ENCODE measurements at places on chromosomes 13 and 19.

- DNase-seq = no peak
Observed at GRCh38 chr13:31903111-31903815, 128.3 kb upstream of the FRY start.

DNA sequence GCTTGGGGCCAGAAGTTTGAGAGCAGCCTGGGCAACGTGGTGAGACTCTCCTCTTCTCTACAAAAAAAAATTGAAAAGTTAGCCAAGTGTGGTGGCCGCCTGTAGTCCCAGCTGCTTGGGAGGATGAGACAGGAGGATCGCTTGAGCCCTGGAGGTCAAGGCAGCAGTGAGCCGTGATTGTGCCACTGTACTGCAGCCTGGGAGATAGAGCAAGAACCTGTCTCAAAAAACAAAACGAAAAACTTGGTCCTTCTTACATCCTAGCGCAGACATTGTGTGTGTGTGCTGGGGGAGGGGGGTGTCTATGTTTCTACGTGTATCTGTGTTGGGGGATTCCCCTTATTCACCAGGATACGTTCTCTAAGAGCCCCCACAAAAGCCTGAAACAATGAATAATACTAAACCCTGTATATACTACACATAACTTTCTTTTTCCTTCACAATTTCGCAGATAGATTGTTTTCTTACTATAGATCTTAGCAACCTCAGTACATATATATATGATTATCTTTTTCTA is 7.9 kb downstream of the AXL start:
- no peak for DNase-seq

DNA sequence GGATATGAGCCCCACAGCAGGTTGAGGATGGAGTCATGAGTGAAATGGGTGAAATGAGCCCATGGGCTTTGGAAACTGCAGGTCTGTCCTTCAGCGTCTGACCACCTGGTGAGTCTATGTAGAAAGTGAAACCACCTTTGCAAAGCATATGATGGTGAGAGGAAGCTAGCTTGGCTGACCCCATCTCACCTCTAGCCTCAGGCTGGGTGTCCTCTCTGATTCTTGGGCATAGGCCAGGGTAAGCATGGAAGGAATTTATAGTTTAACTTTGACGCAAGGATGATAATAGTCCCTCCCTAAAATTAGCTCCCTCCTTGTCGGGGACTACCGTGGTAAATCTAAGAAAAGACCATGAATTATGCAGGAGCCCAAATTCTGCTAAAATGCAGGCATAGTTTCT is 16.8 kb upstream of the PSG9 start:
- no peak for DNase-seq

DNA sequence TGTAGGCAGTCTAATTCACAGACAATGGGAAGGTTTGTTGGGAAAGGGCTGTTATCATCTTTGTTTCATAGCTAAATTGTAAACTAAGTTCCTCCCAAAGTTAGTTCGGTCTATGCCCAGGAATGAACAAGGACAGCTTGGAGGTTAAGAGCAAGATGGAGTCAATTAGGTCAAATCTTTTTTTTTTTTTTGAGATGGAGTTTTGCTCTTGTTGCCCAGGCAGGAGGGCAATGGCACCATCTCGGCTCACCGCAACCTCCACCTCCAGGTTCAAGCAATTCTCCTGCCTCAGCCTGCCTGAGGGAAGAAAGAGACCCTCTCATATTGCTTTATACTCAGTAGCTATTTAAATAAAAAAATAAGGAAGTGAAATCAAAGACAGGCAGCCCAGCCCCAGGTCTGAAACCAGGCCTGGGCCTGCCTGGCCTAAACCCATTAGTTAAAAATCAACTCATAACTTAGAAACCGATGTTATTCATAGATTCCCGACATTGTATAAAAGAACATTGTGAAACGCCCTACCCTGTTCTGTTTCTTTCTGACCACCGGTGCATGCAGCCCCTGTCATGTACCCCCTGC is 297.4 kb upstream of the SGCG start:
- no peak for DNase-seq

DNA sequence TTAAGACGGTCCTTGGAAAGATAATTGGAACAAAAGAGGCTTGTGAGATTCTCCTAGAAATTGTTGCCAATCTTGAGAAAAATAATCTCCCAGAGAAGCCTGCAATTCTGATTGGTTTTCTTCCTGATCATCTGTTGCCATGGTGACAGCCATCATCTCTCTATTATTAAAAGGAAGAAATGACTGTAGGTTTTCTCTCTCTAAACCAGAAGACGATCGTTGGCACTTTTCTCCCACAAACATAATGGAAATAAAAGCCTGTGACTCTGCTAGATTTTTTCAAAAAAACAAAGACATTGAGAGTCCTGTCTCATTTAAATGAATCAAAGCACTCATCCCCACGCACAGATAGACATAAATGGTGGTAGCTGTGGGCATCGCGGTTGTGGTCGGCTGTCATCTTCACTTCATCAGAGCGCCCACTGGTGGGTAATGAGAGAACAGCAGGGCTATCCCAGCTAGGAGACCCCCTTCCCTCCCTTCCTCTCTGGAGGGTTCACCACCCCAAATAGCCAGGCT is 21.7 kb upstream of the CALM3 start:
- DNase-seq = no peak

DNA sequence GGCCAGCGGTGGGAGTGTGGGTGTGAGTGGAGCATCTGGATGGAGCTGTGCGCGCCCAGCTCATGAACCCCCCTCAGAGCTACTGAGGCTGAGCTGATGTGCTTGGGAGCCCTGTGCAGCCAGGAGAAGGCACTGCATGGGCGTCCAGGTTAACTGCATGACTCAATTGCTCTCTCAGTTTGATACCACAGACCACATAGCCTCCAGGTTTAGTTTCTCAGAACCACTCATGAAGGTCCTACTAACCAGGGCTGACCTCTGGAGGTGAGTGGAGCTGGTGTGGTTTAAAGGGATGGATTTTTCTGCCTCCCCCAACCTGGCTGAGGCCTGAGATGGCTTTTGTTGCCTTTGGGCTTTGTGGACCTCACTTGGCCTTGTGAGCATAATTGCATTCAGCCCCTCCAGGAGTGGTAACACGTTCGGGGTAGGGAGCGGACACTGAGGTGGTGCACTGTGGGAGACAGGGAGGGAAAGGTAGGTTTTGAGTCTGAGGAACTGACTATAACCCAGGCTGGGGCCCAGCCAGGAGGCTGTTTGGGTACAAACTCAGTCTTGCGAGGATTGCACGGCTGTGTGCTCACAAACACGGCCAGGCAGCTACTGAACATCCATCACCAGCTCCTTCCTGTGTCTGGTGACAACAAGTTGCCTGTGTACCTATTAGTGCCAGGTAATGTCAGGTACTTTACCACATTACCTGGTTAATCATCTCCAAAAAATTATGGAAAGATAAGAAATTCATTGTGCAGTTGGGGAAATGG is 97.5 kb downstream of the RGCC start:
- DNase-seq = no peak

- no peak for DNase-seq
Observed at GRCh38 chr19:535017-535835, 3.7 kb downstream of the CDC34 start.

GRCh38 chr19:58033741-58034476 is at the start of gene ZSCAN1:
Gene ZSCAN1 (plus strand): TSS chr19:58034025. CDS start chr19:58037837, 3,812 bp downstream.
- DNase-seq = peak; percentile 70

GRCh38 chr19:35346193-35347052 is 1.3 kb upstream of the FFAR1 start:
- no peak for DNase-seq

DNA sequence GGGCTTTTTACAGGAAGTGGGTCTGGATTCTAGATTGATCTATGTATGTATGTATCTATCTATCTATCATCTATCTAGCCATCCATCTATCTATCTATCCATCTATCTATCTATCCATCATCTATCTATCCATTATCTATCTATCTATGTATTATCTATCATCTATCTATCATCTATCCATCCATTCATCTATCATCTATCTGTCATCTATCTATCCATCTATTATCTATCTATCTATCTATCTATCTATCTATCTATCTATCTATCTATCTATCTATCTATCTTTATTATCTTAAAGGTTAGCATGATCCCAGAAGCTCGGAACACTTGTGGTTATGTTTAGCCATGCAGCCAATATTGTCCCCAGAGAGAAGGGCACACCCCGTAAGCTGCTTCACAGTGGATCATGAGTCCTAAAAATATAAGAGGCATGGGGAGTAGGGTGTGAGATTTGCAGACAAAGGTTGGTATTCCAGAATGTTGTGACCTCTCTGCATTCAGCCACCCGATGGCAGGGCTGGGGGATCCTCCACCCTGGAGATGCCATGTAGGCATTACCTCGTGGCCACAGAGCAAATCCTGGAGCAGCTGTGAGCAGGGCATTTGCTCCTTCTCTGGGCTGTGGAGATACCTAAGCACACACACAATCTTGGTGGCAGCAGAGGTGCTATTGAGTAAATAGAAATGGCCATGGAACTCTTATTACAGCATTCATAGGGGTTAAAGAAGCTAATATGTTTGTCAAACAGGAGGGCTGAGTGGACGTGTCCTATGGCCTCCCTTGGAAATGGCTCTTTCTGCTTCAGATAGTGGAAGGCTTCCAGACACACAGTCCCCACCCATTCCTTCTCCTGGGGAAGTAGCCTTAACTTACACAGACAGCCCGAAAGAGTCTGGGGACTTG is 310.0 kb upstream of the TSHZ3 start:
- DNase-seq = no peak

DNA sequence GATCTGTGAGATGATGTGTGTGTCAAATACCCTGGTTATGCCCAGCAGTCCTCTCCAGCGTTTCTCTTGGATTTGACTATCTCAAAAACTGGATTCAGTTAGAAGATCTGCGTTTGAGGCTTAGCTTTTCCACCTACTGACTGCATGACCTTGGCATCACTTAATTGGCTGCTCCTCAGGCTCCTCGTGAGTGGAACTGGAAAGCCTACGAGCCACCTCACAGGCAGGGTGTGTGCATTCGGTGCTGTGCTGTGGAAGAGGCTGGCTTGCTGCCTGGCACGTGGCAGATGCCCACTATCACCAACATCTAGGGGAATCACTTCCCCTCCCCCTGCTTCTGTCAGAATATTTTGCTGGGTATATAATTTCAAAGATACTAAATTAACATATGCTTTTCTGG is 25.6 kb downstream of the FLT1 start:
- DNase-seq = no peak

DNA sequence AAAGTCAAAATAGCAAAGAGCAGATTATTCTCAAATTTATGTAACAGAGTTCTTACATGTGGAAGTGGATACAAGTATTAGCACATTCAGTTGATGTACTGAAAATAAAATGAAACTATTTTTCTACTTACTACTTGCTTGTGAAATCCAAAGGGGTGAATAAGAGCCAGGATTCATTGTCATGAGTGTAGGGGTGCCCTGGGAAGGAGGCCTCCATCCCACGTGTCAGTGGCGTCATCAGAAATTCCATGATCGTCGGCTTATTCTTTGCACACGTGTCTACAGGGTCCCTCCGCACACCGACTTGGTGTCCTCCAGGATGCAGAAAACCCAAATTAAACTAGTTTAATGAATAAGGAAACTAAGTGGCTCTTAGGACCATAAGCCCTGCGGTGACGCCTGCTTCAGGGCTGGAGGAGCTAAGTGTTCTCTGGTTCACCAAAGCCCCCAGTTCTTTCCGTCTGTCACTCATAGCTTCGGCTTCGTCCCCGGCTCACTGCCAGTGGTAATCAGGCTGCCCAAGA is 55.5 kb downstream of the IRS2 start:
- no peak for DNase-seq

- no peak for DNase-seq
Observed at GRCh38 chr13:31797154-31797775, 57.9 kb downstream of the RXFP2 start.

DNA sequence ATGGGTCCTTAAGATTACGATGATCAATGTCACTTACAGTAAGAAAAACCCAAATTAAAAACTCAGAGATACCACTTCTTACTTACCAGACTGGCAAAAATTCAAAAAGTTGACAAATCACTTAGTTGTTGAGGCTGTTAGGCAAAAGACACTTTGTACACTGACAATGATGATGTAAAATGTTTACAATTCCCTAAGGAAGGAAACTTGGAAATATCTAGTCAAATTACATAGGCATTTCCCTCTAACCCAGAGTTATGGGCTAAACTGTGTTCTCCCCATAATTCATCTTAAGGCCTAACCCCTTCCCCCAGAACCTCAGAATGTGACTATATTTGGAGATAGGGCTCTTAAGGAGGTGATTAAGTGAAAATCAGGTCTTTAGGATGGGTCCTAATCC is 12.0 kb downstream of the TGDS start:
- DNase-seq = no peak

- DNase-seq = no peak
Observed at GRCh38 chr19:14059093-14059480, 2.8 kb downstream of the PALM3 start.

DNA sequence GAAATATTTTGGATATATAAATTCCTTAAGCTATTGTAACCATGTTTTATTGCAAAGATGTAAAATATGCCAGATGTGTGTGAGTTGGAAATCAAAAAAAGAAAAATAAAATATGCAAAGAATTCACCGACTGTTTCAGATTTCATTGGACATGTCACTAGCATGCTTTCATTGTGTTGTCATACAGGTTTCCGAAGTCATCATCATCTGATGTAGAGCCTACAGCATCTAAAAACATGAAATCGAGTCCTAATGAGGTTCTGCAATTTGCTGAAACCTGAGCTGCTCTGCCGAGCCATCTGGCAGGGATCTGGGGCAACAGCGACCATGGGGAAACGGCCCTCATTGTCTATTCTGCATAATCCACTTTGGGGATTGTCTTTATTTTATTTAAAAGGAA is 196.1 kb upstream of the MAB21L1 start:
- DNase-seq = peak; percentile 88

- no peak for DNase-seq
Observed at GRCh38 chr19:57515255-57515654, 11.9 kb upstream of the ZNF549 start.

- DNase-seq = no peak
Observed at GRCh38 chr19:55490478-55491432, 2.5 kb downstream of the SSC5D start.

Measured in fibroblast of skin of left quadriceps (primary cell).